ENCODE measurements at places on chromosomes 4 and X.

GRCh38 chr4:87092389-87093141 is 127.9 kb downstream of the KLHL8 start:
- no peak for DNase-seq

- no peak for DNase-seq
Measured at GRCh38 chrX:132367984-132368383, 120.9 kb downstream of the MBNL3 start.

GRCh38 chr4:95500361-95500760 is 48.4 kb downstream of the UNC5C start:
- no peak for DNase-seq

DNA sequence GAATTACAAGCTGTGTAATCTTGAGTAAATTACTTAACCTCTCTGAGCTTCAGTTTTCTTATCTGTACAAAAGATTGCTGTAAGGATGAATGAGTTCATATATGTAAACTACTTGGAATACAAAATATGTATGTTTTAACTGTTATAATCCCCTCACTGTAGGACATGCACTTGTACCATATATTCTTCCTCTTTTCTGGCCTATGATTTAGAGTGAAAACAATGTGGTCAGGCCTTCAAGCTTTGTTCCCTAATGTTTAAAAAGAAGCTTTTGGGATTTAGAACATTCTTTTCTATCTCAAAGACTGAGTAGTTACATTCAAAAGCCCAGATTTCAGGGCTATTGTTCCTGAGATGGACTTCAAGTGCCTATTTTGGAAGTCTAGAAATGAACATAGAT is 26.7 kb upstream of the GPRIN3 start:
- no peak for DNase-seq

DNA sequence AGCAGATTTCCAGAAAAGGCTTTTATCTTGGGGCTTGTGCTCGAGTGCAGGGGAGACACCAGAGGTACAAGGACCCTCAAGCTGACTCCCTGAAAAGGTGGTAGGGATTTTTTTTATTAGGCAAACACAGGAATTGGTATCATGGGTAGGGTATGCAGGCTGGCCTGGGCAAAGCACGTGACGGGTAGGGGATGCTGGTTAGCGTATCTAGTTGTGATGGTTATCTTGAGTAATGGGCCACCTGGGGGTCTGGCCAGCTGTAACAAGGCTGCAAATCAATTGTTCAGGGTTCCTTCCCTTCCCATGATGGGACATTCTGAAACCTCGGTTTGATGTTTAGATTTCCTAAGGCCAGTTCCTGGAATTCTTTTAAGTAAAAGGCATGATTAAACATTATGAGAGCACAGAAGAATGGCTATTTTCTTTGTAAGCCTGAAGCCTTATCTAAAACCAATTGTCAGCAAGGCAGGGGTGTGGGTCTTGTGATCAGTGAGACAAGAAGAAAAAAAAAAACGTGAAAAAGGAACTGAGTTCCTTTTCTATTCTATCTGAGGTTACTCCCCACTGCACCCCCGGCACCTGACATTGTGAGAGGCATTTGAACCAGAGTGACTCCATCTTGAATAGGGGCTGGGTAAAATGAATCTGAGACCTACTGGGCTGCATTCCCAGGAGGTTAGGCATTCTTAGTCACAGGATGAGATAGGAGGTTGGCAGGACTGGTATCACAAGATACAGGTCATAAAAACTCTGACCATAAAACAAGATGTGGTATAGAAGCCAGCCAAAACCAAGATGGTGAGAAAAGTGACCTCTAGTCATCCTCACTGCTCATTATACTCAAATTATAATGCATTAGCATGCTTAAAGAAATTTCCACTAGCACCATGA is 64.2 kb upstream of the S100G start:
- DNase-seq: no peak

DNA sequence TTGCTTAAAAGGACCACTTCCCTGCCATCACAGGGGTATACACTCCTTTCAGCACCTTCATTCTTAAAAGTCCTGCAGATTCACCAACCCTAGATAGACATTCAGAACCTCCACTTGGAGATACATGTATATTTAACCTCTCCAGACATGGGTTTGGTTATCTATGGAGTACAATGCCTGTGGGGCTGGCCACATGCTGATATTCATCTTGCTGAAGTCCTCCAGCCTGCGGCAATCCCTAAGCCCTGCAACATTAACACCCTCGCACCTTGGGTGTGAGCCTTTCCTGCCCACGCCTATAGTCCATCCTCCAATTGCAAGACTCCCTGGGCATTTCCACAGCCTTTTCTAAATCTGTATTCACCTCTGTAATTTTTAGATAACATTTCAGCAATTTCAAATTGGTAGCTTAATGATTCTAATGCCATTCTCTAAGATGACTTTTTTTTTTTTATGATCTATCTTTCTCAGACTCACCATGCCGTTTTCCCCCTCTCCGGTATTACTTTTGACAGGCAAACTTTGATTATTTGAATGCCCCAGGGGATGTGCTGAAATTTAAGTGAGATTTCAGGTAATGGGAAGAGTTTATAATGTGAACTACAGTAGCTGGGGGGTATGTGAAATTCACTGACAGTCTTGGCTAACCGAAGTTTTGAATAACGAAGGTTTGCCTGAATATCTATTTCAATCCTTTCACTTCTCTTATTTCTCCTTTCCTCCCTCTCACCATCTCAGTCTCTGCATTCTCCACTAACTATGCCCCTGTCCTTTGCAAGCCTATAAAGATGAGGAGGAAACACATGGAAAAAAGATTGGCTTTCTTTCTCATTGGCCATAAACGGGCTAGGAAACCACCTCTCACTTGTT is 24.1 kb downstream of the CCDC149 start:
- DNase-seq: no peak

- DNase-seq: no peak
Measured at GRCh38 chr4:134567461-134567860, 365.9 kb upstream of the PABPC4L start.

GRCh38 chrX:154056770-154057241 is 37.1 kb upstream of the IRAK1 start:
- DNase-seq: no peak

GRCh38 chr4:74228691-74229640 is 71.0 kb downstream of the MTHFD2L start:
- DNase-seq: peak; percentile 55

GRCh38 chr4:82833696-82834313 is 35.2 kb upstream of the SCD5 start:
- DNase-seq: no peak

GRCh38 chrX:69085151-69085550 is 80.1 kb downstream of the PJA1 start:
- no peak for DNase-seq

GRCh38 chr4:5261866-5262265 is 210.6 kb downstream of the STK32B start:
- DNase-seq: no peak

DNA sequence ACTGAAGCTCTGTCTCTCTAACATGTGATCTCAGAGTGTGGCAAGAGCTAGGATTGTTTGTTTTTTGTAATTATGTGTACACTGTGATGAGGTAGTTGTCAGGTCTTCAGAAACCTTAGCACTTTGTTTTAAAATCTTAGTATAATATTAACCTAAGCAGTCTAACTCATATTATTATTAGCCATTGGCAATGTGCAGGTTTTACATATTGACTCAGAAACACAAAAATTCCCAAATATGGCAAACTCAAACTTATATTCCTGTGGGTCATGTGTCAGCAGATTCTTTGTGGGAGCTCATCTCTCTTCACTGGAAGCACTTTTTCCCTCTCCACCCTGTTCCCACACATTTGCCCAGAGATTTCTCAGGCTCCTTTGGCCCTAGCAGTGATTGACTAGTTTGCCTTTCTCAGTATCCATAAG is 8.2 kb upstream of the PWWP3B start:
- DNase-seq: no peak

DNA sequence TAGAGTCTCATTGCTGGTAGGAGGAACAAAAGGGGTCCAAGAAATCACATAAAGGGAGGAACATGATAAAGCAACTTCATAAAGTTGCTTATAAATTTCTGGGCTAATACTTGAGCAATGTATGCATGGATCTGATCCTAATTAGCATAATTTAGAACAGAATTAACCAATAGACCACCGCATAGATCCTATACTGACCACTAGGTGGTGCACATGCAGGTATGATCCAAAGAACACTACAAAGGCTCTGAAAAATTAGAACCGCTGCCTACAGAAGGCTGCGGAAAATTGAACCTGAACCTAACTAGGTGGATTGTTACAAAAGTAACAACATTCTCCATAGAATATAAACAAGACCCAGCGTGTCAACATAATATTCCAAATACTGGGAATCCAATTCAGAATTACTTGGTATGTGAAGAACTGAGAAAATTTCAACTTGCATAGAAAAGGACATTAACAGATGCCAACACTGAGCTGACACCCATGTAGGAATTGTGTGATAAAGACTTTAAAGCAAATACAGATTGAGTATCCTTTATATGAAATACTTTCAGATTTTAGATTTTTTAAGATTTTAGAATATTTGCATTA is 23.3 kb downstream of the BRCC3 start:
- no peak for DNase-seq

DNA sequence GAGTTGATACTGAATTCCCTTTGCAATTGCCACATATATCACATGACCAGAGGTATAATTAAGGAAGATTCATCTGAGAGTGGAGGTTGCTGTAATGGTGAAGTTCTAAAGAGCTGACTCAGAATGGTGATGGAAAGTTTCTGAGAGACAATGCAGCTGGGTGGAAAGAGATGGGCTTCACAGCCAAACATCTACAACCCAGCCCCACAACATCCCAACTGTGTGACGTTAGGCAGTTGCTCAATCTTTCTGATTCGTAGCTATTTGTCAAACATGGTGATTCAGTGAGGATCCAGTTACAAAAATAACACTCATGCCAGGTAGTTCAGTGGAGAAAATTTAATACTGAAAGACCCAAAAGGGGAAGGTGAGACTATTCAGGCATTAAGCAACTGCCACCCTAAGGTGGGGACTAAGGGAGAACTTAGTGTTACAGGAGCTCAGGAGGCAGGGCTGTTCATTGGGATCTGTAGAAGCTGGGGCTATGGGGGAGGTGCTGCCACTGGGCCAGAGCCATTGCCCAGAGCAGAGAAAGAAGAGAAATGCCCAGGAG is 6.9 kb upstream of the AFF1 start:
- DNase-seq: no peak

DNA sequence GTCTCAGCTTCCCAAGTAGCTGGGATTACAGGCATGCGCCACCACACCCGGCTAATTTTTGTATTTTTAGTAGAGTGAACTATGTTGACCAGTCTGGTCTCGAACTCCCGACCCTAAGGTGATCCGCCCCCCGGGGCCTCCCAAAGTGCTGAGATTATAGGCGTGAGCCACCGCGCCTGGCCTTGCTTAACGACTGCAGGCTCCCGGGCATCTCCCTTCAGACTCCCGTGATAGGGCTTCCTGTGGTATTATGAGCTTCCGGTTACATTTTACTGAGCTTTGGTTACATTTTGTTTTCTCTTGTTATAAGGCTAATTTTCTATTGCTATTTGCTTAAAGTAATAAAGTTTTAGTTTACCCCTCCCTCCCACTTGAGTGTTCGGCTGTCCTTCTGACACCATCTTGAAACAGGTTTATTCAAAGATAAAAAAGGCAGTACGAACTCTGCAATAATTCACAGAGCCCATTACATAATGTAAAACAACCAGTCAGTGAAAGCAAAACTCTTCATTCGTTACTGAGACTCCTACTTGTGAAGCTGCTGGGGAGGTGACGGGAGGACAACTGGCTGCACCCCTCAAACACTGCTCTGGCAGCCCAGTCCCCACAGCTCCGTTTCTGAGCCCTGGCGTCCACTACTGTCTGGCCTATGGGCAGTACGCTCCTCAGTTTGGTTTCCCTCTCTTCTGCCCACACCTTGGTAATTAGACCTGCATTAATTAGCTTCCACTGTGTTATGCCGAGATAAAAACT is 795.7 kb upstream of the SLIT2 start:
- no peak for DNase-seq
